ENCODE measurements at places on chromosomes 12 and 14.

DNA sequence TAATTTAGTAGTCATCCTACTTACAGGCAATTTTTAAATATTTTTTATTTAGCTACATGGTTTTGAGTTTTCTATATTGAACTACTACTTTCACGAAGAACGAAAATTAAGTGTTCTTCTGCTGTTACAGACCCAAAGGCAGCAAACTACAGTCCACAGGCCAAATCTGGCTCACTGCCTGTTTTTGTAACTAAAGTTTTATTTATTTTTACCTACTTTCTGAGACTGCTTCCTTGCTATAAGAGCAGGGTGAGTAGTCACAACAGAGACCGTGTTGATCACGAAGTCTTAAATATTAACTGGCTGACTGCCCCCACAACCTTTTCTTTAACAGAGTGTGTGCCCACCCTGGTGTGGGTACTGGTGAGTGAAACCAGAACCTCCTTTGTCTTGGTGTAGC is 11.6 kb downstream of the RBM19 start:
- DNase-seq: no peak

DNA sequence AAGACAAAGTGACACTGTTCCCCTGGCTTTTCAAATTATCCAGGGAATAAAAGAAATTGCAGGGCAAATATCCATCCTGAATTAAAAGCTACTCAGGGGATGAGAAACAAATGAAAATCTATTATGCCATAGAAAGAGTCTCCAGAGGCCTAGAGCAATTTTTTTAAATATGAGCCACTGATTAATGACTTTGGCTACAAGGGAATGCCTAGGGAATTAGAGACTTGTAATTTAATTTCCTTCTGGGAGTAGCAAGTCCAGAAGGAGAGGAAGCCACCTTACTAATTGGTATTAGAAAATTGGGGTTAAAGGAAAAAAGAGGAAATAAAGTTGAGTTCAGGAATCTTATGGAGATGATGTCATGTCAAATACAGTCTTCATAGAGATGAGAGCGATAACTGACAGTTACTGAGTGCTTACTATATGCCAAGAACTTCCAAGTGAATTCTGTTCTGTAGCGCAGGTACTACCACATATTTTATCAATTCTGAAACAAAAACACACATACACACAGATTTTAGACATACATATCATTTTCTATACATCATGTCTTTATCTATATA is 304.4 kb downstream of the DUSP6 start:
- no peak for DNase-seq

DNA sequence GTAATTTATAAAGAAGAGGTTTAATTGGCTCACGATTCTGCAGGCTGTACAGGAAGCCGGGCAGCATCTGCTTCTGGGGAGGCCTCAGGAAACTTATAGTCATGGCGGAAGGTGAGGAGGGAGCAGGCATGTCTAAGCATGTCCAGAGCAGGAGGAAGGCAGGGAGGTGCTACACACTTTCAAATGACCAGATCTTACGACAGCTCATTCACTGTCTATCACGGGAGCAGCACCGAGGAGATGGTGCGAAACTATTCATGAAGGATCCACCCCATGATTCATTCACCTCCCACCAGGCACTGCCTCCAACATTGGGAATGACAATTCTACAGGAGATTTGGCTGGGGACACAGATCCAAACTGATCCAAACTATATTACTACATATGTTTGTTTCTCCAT is 10.0 kb downstream of the SFSWAP start:
- no peak for DNase-seq

GRCh38 chr12:121279507-121279915 is 17.0 kb downstream of the CAMKK2 start:
- no peak for DNase-seq

DNA sequence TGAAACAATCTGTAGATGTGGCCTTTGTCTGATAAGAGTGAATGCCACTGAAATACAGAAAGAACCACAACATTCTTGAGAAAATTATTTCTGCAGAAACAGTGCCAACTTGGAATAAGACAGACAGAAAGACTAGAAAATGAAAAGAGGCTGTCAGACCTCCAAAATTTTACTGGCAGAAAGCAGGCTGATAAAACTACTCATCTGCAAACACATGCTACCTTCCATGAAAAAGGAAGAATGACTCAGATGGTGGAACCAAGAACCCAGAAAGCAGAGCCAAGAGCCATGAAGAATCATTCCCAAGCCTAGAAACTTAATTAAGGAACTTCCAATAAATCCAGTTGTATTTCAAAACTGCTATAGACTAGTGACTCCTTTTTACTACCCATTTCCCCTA is 31.9 kb upstream of the OSBPL8 start:
- no peak for DNase-seq

DNA sequence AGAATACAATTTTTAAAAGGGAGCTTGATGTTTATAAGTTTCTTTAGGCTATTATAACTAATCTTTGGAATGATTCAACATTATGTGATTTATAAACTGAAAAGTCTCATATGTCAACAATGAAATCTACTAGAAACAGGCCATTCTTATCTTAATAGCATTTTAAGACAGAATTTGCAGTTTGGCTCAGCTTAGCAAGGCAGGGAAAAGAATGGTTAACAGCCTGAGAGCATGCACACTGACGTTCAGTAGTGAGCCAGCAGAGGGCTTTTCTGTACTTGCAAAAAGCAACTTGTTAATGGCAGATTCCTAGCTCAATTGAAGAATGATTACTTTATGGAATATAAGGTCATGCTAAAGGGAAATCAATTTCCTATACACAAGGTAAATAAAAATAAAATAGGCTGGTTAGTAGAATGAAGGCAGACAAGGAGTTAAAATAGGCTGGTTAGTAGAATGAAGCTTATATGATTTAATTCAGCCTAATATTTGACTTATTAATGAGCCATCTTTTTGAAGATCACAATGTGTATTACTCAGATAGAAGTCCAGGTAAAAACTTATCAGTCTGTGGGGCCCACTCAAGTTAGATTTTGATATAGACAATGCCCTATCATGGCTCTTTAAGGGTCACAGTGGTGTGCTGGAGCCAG is 95.9 kb downstream of the OTOGL start:
- no peak for DNase-seq

DNA sequence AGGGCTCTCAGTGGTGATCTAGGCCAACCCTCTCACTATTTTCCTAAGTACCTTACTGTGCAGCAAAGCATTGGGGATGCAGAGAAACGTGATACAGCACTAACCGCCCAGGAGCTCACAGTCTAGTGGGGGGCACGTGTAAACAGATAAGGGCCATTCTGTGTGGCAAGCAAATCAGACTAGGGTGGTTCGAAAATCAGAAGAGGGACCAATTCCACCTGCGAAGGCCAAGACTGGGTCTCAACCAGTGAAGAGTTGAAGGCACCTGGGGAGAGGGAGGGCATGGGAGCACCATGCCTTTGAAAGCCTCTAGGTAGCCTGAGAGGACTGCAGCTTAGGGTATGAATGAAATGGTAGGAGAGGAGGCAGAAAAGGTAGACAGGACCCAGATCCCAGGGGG is 2.2 kb downstream of the PITPNM2 start:
- DNase-seq: no peak

- no peak for DNase-seq
Measured at GRCh38 chr14:76329951-76330350, 46.0 kb upstream of the ESRRB start.

DNA sequence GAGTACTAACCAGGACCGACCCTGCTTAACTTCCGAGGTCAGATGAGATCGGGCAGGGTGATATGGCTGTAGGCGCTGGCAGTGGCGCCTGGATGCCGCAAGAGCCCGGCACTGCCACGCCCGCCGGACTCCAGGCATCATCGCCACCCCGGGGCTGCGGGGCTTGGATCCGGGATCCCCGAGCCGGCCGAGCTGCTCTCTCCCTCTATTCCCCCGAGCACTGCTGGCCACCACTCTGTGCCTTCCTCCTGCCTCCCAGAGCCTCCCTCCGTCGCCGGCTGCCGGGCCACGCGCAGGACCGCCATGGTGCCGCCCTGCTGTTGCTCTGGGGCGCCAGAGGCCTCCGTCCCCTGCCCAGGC is 153.2 kb upstream of the ALG10B start:
- DNase-seq: no peak

Data from stimulated activated CD4-positive, alpha-beta T cell treated with anti-CD3 and anti-CD28 coated beads, Interleukin-4, amount 100 ng/mL, for 1 hour (primary cell).